Mesenteric fat pad (tissue), 1 donor: ENCODE measurements at places on chromosomes 5 and 9.

DNA sequence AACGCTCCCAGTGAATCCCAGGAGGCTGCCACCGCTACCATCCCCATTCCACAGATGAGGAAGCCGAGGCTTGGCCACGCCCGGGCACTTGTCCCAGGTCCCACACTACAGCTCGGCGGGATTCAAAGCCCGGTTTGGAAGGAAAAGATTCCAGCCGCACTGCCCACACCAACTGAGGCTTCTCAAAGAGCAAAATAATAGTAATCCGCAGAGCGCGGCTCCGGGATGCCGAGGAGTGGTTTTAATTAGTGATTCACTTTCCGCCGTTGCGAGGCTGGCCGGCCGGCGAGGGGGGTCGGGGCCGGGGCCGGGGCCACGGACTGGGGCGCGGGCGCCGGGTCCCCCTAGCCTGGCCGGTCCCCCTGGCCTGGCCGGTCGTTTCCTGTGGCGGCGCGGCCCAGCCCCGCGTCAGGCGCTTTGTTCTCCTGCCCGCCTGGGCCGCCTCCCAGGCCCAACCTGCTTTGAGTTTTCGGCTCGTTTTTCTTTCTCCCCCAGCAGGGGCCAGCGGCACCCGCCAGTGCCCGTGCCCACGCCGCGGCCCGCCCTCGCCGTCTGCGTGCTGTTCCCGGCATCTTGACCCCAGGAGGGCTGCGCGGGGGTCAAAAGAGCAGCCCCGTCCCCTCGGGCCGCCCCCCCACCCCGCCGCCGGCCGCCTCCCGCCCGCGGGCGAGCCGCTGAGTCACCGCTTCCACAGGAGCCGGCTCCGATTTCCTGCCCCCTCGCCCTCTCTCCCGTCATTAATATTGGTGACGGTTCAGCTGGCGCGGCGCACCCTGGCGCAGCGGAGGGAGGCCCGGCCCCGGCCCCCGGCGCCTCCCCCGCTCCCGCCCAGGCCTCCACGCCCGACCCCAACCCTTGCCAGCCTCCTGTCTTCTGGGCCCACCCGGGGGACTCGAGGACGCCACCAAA, 31.2 kb downstream of the FGF18 start:
- DNase-seq, result peak; percentile 93

DNA sequence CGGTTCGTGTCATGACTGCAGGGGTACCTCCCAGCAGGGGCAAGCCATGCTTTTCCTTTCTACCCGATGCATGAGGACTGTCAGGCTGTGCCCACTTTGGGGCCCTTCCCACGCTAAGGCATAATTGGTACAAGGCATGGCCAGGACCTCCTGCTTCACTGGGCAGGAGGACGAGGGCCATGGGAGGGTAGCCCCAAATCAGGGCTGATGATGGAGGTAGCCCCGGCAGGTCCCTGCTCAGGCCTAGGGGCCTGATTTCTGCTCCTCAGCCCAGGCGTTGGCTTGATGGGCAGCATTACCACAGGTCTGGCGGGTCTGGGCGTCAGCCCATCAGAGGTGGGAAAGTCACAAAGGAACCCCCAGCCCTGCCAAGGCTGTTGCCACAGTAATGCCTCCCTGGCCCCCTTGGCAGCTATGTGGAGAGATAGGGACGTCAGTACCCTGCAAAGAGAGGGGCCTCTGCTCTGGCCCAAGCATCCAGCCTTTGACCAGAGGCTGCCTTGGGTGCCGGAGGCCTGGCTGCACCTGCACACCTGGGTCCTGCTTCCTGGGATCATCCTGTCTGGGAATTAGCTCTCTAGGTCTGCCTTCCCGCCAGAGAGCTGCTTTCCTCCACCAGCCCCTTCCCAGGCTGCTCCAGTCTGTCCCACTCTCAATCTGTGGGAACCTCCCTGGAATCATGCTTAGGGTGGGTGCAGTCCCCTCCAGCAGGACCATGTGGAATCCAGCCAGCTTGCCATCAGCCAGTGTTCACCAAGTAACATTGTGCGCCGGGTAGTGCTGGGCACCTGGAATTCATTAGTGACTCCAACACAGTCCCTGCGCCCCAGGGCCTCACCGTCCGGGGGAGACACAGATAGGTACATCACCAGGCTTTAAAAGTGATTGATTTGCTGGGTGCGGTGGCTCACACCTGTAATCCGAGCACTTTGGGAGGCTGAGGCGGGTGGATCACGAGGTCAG, 15.4 kb downstream of the TSPAN17 start:
- DNase-seq, result no peak

- no peak for DNase-seq
These were observed 70.9 kb upstream of the KLF9 start for GRCh38 chr9:70485273-70485858.

DNA sequence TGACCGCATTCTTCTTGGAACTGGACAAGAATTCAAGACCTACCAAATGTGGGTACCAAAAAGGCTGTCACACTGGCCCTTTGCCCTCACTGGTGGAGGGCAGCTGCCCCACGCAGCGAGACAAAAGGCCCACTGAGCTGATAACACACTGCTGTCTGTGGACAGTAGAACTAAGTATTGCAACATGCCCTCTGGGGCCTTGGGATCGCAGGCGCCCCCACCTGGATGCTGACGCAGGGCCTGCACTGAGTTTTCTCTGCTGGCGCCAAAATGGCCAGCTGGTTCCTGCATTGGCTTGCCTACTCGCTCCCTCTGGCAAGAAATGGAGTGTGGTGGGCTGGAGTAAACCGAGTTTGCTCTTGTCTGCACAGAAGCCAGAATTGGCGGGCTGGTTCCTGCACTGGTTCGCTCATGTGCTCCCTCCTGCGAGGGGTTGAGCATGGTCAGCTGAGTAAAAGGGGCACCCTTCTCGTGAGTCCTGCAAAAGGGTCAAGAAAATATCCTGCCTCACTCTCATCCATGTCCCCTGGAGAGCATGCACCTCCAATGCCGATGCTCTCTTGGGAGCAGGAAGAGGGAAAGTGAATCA, 55.7 kb downstream of the NXNL2 start:
- no peak for DNase-seq

- no peak for DNase-seq
These were observed 84.4 kb upstream of the RARS1 start for GRCh38 chr5:168401880-168402279.

DNA sequence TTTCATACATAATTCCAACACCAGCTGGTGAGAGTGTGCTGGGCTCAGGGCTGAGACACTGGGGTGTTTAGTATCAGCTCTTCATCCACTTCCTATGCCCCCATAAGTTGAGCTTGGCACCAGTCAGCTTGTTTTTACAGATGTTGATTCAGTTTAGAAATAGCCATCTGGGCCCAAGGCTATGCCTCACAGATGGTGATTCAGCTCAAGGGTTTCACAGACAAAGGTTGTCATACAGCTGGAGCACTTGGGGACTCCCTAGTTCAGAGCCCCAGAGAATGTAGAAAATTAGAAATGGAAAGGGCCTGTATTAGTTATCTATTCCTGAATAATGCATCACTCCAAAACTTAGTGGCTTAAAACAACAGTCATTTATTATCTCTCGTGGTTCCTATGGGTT, 10.3 kb upstream of the CRHBP start:
- DNase-seq, result no peak

GRCh38 chr5:110031402-110032140, 341.8 kb downstream of the MAN2A1 start:
- no peak for DNase-seq

DNA sequence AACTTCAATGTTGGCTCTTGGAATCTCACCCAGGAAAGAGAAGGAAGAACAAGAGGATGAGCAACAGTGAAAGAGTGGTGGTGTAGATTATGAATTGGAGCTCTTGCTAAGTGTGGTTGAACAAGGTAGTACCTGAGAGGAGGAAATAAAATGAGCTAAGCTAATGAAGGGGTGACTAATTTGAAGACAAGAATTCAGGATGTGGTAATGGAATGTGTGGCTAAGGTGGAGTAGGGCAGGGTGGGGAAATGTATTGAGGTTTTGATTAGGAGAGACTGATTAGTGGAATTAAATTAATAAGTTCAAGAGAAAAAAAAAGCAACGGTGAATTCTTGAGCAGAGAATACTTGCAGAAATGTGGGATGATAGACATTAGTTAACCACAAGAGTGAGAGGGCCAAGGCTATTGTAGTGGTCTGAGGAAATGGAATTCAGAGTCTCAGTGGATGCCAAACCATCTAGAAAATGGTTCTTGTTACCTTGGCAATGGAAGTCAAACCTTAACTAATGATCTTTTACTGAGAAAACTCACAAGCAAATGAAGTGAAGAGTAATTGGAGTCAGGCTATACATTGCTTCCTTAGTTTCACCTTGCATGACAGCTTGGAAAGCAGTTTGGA, 648.3 kb upstream of the ZNF608 start:
- no peak for DNase-seq

DNA sequence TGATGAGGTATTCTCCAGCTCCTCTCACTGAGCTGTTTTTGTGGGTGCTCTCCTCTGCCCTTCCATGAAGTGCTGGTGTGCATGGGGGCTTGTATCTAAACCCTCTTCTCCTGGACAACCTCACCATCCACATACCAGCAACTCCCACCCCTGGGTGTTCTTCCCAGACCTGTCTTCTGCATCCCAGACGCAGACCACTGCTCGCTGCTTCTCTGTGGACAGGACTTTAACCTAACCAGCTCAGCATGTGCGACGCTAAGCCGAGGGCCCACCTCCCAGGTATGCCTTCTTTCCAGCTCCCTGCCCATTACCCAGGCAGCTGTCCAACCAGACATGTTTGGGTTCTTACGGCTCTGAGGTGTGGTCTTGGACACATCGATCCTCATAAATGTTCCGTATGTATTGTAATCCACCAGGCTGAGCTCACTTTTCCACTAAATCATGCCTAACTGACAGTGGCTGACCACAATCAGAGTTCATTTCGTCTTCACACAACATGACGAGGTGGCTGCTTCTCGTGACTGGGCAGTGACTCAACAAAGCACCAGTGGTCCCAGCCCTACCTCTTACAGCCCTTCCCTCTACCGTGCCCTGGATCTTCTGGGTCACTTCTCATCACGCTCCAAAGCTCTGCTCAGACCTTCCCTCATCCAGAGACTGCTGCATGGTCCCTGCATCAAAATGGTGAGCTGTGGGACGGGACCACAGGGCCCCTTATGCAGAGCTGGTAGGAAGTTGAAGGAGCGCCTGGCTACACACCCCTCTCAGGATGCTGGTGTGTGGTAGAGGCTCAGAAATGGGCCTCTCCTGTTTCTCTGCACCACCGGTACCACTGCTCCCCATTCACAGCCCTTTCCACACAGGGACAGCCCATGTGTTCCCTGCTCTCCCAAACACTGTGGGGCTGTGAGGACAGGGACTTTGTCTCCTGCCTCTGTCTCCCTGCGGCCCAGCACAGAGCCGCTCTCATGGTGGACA, 9.6 kb upstream of the PTGES2 start:
- no peak for DNase-seq

DNA sequence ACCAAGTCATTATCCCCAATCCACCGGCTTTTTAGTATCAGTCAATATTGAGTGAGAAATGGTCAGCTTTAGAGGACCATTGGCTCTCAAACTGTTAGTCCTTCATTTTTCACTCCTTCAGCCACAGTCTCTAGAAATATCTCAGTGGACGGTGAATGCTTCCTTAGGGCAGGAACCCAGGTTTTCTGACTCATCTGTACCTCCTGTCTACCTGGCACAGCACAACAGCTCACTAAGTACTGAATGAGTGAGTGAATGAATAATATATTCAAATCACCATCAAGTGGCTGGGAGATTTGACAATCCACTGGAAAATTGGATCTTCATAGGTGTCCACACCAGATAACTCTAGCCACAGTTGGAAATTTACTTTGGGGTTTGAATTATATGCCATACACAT, 609.5 kb upstream of the CLINT1 start:
- DNase-seq, result no peak

DNA sequence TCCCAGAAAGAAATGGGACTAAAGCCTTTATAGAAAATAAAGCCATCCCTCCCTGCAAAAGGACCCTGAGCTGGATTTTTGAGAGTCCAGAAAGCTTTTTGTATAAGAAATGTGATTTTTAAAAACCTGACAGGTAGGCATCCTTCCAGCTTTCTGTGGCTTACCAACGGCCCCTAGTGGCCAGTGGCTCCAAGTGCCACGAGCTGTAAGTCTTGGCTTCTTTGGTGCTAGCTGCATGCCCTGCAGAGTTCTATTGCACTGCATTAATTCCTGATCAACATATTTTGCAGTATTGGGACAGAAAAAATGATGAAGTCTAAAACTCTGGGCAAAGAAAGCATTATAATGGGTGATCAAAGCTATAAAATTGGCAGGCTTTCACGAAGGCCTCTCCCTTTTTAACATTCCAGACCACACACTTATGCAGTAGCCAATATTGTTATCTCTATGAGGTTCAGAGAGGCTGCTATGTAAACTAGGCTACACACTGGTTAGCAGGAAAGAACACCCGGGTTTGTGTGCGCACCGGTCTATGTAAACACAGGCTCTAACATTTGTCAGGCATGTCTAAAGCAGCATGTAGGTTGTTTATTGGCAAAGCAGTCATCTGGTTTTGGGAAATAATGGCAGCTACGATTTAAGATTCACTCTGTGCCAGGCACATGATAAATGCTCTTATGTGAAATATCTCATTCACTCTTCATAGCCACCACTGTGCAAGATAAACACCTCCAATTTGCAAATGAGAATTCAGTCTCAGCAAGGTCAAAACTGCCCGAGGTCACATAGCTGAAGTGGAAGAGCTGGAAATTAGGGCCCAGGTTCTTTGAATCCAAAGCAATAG, 55.2 kb downstream of the NMUR2 start:
- DNase-seq, result no peak

DNA sequence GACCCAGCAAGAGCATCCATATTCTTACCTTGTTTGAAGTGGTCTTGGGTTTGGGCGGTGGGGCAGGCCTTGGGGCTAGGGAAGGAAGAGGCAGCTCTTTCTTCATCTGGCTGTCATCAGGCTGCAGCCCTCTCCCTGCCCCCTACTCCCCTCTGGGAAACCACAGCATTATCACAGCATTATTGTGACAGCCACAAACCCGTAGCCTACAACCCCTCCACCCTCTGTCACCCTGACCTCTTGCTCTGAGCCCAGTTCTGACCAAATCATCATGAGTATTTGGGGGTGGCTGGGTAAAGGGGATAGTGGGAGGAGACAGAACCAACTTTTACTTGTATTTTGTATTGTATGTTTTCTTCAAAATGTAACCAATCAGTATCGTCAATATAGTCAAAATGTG, 94.3 kb upstream of the ARRDC3 start:
- no peak for DNase-seq

DNA sequence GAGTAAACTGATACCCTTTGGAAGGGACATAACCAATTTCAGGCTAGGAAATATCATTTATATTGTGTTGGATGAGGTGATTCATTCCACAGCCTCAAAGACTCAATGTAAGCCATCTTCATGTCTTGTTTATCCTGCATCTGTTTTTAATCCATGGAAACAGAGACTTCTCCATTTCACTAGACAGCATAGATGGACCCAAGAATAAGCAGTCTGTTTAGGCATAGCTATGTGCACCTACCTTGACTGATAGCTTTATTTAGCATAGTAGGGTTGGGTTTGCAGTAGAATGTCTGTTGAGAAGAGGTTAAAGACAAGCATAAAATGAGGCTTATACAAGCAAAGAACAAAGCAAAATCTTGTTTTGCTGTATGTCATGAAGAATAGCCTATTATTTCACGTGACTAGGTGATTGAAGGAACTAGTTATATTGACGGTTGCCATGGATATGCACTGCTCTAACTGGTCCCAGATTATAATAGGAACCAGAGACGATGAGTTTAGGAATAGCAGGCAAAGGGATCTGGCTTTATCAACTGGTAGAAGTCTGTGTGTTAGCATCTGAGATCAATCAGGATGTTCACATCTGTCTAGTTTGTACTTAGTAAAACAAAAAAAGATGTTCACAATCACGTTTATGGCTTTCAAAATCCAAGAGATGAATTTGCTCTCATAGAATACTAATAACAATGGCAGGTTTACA, 154.8 kb upstream of the KLF9 start:
- no peak for DNase-seq

- no peak for DNase-seq
These were observed 48.8 kb upstream of the SLC25A51 start for GRCh38 chr9:37952731-37953130.
